ENCODE measurements at places on chromosomes 7 and 10.

GRCh38 chr10:77837925-77838595 is 88.5 kb downstream of the DLG5 start:
- DNase-seq, result no peak

GRCh38 chr10:24851629-24852028 is 100.8 kb downstream of the PRTFDC1 start:
- DNase-seq, result peak; percentile 37

GRCh38 chr7:98202367-98203195 is 8.7 kb upstream of the BHLHA15 start:
- DNase-seq, result no peak

DNA sequence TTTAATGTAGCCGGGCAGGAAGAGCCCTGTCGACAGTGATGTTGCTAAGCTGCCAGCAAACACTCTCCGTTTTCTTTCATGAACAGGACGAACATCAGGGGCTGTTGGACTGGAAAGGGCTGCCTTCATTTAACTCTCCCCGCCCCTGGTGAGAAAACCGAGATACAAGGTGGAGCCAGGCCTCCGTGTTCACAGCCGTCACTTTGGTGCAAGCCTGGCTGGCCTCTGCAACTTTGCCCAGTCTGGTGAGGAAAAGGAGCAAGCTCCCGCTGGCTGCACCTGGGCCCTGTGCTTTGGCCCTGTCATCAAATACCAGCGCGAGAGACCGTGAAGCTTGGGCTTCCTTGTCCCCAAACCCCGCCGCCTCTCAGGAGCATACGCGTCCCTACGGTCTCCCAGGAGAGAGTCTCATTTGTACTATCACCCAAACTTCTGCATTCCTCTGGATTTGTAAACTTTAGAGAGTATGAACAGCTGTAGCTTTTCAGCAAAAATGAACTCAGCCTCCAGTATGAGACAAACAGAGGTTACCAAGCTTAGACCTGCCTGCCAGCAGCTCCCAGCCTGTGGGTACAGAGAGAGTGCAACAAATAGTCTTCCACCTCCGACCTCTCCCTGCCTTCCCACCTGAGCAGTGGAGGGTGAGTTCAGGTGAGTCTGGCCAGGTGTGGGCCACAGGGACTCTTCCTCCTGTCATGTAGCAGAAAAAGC is 445.3 kb upstream of the MGMT start:
- DNase-seq, result no peak

- no peak for DNase-seq
Observed at GRCh38 chr7:79598351-79598750, 144.9 kb upstream of the MAGI2 start.

DNA sequence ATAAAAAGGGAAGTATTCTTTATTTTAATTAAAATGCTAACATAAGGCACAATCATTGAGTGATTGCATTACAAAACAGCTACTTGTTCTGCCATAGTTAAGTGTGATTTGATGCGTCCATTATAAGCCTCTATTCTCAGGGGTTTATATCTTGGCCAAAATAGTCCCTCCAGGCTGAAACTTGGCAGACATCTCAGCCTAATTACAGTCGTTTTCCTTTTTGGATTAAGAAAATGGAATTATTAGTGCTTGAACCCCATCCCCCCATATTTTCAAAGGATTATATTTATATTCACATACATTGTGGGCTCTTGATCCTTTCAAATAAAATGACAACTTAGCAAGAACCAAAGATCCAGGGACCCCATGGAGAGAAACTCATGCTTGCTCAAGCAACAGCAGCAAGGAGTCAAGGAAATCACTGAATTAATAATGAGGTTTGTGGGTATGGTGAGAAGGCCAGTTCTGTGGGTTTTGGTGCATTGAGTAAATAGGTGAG is 66.7 kb upstream of the NEUROD6 start:
- DNase-seq, result no peak

- DNase-seq, result peak; percentile 74
Observed at GRCh38 chr10:119113751-119114732, 10.1 kb downstream of the DENND10 start.

DNA sequence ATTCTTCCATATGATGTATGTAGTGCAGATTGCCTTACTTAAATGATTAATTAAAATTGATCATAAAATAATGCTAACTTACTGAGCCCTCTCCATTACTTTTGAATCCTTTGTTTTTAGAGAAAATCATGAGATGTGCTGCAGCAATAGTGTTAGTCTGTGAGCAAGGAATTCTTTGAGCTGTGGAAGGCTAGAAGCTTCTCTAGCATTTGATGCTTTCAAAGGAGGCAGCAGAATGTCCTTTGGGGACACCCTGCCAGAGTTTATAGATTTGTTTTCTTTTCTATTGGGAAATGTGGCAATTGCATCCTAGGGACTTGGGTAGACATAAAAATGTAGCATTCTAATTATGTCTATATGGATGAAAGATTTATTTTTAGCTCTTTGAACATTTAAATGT is 284.1 kb upstream of the SMIM30 start:
- no peak for DNase-seq

DNA sequence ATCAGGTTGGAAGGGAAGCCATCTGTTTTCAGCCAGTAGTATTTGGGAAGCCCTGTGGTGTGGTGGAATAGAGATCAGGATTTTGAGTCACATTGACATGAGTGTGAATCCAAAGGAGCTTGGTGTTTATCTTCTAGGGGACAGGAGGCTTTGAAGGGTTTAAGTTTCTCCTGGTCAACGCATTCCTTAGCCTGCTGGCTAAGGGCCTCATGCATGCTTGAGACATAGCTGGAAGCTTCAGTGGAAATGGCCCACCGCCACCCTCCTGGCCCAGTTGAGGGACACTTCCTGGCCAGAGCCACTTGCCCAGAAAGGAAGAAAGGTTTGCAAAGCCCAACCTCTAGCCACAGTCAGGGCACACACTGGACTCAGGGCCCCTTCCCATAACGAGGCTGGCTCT is 70.9 kb downstream of the CDK1 start:
- no peak for DNase-seq

DNA sequence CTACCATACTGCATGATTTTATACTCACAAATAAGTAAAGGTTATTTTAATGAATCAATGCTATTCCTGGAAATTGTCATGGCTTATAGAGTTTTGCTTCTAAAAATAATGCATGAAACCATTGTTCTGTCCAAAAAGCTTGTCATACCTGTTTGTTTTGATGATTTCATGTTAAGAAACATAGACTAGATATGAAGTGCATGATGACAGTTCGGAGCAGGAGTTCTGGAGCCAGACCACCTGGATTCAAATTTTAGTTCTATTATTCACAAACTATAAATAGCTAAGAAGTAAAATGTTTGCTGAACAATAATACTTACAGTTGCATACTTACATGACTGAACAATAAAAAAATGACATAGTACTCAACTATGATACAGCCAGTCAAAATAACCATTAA is 107.0 kb upstream of the AKR1E2 start:
- DNase-seq, result peak; percentile 36
